ENCODE measurements at places on chromosomes 3 and 15.

- no peak for DNase-seq
Observed at GRCh38 chr3:159620281-159620680, 368.4 kb upstream of the IL12A start.

DNA sequence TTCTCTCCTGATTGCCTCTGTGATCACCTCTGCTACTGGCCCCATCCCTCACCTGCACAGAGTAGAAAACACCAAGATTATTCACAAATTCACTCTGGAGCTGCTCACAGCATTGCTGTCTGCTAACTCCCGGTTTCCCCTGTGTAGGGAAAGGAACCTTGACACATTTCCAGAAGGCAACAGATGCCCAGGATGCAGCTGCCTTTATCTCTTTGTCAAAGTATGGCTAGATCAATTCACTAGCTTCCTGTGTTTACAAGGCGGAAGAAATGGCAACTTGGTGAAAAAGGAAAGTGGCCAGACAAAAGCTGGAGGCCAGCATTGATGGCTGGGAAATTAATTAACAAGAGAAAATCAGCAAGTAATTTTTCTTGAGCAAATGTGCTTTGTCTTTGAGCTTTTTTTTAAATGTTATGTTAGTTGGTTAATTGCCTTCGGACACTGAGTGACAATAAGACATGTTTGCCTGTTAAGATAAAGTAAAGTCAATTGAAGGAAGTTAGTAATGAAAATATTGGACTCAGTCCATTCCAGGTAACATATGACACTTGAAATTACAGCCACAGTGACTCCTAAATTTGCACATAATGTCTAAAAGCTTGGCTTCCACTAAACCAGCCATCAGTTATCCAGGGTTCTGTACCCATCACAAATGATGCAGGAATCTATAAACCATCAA, 394.6 kb upstream of the IL12A start:
- DNase-seq: no peak

GRCh38 chr15:73287019-73287418, 81.7 kb downstream of the HCN4 start:
- no peak for DNase-seq

DNA sequence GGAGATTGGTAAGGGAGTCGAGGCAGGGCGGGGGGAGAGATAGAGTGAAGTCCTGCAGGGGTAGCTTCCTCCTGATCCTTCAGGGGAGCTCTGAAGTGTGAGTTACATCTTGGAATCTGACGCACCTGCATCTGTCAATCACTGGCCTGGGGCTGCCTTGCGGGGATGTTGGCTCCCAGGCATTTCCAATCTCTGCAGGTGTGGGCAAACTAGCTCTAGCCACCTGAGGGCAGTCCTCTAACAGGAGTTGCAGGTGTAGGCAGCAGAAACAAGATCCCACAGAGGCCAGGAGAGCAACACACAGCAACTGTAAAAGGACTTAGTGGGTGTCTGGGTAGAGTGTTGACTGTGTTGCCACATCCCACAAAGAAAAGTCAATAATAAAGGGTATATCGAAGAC, 63.6 kb downstream of the ZNF621 start:
- no peak for DNase-seq

DNA sequence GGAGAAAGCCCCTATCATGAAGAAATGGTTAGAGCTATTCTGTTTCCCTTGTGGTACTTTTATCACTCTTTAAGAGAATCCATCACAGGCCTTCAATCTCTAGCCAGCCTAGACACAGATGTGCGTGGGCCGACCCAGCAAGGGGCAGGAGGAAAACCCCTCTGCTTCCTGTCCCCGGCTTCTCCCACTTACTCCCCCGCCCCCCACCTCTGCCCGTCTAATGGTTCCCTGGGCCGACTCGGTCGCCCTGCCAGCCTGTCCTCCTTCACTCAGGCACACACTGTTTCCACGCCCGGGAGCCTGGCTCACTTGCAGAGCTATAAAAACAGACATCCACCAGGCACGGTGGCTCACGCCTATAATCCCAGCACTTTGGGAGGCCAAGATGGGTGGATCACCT, 58.3 kb upstream of the TFRC start:
- no peak for DNase-seq

DNA sequence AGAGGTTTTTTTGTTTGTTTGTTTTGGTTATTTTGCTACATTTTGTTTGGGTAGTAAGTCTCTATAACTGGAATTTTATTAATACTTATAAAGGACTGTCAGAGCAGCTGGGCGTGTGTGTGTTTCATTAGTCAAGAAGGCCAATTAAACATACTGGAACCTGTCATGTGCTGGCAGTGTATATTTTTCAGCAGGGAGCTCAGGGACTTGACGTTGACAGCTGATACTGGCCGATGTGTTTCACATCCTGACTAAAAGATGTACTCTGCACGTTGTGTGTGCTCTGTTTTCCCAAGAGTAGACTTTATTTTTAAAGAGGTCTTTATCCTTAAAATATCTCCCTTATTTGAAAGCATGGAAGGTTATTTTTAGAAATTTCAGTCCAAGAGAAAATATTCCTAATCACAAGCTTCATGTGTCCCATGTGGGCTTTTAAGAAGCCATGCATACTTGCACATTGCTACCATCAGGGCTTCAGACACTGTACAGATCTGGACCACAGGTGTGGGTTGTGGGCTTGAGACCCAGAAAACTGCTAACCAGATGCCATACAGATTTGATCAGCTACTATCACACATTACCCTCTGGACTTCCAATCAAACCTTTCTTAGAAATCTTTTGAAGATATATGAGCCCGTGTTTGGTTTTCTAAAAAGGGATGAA, 135.9 kb downstream of the FEZF2 start:
- DNase-seq: peak; percentile 22

DNA sequence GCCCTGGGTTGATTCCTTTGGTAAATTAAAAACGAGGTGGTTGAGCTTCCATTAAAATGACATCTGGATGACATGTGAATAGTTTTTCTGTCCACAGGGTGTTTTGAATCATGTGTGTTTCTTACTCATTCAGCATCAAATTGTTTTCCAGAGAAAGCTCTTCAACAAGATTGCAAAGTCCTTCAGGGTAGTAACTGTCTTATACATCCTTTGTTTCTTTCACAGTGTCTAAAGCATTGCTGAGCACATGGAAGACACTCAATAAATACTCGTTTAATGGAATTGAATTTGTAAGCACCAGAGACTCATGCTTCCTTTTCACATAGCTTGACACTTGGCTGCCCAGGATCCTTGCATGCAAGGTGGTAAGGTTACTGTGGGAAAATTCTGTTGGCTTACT, 223.1 kb upstream of the CNTN6 start:
- no peak for DNase-seq

- DNase-seq: no peak
Observed at GRCh38 chr15:48307586-48307985, 23.6 kb upstream of the DUT start.

GRCh38 chr3:168083906-168084305, 11.8 kb downstream of the GOLIM4 start:
- DNase-seq: no peak

DNA sequence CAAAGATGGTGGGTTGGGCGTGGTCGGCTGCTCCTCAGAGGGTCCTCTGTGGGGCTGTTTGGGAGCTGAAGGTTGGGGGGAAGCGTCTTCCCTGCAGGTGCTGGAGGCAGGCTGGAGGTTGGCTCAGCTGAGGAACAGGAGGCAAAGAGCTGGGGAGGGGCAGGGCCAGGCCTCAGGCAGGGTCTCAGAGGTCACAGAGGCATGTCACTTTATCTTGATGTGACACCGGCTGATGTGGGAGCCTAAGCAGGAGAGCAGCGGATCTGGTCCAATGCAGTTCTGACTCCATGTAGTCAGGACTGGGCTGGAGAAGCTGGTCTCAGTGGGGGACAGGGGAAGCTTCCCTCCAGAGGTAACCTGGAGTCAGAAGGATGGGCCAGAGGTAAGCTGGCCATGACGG, 7.7 kb upstream of the GNAT1 start:
- DNase-seq: no peak

DNA sequence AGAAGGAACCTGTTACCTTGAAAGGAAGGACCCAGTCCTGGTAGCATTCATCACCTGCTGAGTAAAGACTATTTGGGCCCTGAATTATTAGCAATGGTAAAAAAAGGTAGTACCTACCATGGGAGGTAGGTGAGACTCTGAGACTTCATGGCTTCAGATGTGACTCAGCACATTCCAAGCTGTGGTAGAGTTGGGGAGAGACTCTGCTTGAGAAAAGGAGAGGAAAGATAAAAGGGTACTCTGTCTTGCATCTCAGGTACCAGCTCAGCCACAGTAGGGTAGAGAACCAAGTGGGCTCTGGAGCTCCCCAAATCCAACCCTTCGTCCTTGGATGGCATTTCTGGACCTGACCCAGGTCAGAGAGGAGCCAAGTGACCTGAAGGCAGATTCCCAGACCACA, 430.4 kb downstream of the TBL1XR1 start:
- no peak for DNase-seq

DNA sequence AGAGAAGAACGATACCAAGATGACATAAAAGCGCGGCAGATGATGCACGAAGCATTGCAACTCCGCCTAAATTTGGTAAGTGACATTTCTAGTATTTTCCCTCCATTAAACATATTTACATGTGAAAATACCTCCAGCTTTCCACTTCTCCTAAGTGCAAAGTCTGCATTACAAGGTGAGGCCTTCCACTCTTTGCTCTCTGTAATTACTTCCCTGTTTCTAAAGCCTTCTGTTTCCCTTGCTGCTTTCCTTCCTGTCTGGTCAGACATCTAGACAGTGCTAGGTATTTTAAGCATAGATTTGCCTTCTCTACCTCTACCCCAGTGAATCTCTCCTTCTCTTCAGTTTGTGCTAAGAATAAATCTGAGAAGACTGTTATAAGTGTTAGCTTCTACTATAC, 1.9 kb downstream of the P2RY12 start:
- no peak for DNase-seq

DNA sequence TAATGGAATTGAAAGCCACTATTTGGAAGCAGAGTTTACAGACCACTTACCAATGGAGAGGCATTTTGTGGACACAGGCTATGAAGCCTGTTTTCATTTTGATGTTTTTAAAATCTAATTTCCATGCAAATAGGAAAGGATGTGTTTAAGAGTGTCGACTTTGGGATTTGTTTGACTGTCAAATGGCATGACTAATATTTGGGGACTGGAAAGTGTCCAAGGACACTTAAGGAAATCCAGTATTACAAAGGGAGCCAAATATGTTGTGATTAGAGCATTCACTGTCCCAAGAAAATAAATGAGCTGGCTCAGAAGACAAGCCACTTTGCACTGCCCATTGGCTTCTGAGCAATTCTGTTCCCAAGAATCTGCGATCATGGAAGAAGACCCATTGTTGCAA, 34.0 kb upstream of the SLC6A11 start:
- DNase-seq: no peak

DNA sequence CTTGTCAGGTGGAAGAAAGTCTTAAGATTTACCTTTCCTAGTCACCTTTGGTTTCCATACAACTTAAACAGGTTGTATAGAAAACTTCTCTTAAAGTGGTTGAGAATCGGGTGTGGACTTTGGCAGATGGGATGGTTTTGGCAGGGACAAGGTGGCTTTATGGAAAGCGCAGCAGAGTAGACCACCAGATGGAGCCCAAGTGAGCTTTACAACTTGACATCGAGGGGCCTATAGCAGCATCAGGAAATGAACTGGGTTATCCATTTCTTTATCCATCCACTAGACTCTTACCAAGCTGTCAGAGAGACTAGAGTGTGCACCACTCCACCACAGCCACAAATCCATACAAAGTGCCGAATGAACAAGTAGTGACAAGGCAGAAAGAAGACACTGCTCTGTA, 85.3 kb upstream of the MBNL1 start:
- DNase-seq: peak; percentile 45

- DNase-seq: no peak
Observed at GRCh38 chr3:31105438-31106077, 211.1 kb upstream of the GADL1 start.

DNA sequence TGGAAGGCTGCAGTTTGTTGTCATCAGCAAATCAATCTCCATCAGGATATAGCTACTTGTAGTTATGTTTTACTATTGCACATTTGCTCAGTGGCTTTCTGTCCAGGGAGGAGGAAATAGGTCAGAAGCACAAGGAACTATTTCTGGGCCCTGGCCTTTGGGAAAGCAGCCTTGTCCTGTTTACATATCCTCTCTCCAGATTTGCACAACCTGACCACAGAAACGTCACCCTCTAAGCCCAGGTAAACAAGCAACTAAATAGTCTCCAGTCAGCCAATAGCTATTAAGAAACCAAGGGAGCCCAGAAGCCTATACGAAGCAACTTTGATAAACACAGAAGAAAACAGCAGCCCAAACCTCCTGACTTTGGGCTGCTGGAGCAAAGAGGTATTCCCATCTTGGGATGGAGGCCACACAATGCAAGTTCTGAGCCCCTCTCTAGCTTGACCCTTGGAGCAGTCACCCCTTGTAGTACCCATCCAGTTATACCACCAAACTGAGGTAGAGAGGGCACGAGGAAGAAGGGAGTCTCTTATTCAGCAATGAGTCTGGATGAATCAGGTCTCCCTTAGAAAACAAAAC, 2.3 kb upstream of the FEM1B start:
- no peak for DNase-seq

DNA sequence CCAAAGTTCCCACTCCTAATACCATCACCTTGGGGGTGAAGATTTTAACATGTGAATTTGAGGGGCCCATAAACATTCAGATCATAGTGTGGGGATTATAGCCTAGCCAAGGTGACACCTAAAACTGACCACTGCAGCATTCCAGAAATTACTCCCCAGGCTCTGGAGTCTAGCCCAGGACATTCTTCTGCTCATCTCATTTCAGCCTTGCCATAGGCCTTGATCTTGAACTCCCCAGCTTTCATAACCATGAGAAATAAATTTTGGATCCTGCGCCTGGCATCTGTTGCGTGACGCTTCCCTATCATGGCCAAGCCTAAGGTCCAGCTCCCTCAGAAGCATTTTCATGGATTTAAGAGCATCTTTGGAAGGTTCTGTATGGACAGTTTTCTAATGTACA, 502.9 kb upstream of the THBS1 start:
- DNase-seq: no peak

DNA sequence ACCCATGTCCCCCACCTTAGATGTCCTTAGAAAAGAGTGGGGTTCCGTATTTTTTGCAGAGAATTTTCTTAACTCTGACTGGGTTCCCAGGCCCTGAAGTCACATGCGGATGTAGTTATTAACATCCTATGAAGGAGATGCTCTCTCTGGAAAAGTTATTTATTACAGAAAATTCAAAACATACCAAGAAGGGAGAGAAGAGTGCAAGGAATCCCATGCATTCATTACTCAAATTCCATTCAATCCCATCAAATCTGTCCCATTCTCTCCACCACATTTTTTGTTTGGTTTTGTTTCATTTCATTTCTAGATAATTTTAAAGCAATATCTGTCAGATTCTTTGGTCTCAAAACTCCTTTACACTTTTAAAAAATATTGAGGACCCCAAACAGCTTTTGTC, 34.3 kb upstream of the ANKRD34C start:
- no peak for DNase-seq

GRCh38 chr3:33145901-33146580, 32.2 kb downstream of the CRTAP start:
- DNase-seq: no peak

- no peak for DNase-seq
Observed at GRCh38 chr15:39462691-39463090, 118.2 kb upstream of the THBS1 start.

- DNase-seq: no peak
Observed at GRCh38 chr3:9088441-9089353, 125.4 kb upstream of the RAD18 start.

Data from NCI-H1694 treated with DMSO at 0.1 percent for 48 hours (cell line).